ENCODE measurements at places on chromosomes 1 and 21.

DNA sequence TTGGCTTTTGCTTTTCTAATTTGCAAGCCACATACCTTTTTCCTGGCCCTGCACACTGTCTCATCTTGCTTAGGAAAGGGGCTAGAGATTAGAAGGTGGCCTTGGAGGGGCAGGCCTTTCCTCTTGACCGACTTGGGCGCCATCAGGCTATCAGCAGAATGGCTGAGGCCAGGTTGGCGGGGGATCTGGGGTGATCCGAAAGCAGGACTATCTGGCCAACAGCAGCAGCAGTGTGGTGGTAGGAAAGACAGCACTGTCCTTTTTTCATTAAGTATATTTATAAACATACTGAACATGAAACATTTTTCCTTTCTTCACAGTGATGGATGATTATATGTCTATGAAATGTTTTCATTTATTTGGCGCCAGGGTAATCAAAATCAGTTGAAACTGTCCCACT, 23.5 kb upstream of the RUNX1 start:
- no peak for DNase-seq

- peak; percentile 69 for DNase-seq
Measured at GRCh38 chr1:154943649-154944400, 7.3 kb upstream of the PMVK start.

DNA sequence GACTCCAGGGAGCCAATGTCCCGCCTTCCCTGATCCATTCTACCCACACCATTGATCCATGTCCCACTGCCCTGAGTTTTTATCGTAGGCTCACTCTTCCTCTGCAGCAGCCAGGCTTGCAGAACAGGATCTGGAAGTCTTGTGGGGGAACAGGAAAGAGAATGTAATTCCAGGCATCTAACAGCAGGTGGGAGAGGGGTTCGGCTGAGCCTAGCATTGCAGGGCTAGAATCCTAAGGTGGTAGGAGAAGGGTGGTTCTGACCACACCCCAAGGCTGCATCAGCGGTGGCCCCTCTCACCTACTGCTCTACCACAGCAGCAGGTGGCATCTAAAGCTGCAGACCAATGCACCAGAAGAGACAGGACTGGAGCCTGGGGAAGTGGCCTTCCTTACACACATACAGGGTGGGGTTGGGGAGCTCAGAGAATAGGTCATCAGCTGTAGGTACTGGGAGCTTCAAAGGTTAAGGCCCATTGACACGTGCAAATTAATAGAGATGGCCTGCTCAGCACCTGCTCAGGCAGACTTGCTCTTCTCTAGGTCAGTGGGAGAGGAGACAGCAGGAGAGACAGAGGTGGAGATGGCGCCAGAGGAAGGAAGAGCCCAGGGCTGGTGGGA, 20.5 kb downstream of the KNCN start:
- no peak for DNase-seq

DNA sequence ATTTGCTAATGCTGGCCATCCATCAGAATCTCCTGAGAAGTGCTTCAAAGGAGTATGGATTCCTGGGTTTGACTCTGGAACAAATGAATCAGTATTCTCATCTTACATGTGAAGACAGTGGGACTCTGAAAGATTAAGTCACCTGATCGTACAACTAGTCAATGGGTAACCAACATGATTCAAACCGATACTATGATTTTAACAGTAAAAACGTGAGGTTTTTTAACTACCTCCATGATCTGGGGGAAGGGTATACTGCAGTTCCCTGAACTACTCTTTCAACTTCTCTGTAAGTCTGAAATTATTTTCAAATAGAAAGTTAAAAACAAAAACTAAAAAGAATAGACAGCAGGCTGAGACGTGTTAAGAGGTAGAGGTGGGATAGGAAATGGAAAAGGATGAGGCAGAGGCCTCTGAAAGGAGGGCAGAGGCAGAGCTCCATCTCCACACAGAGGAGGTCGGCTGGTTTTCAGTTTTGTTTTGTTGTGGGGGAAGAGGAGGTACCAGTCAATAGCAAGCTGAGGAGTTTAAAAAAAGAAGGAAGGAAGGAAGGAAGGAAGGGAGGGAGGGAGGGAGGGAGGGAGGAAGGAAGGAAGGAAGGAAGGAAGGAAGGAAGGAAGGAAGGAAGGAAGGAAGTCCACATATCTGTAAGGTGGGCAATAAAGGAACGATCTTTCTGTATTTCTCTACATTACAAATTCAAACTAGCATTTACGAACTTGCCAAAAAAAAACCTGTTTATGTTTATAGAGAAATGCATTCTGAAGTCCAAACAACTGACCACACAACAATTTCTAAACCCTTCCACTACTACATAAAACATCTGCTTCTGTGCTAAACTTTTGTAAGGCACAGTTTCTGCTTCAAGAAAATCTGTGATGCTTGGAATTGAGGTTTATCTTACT, 213.1 kb downstream of the RERE start:
- DNase-seq, result peak; percentile 62

- DNase-seq, result no peak
Measured at GRCh38 chr1:176876966-176877515, 287.5 kb downstream of the ASTN1 start.

- DNase-seq, result no peak
Measured at GRCh38 chr21:31993826-31994825, 121.3 kb downstream of the HUNK start.

DNA sequence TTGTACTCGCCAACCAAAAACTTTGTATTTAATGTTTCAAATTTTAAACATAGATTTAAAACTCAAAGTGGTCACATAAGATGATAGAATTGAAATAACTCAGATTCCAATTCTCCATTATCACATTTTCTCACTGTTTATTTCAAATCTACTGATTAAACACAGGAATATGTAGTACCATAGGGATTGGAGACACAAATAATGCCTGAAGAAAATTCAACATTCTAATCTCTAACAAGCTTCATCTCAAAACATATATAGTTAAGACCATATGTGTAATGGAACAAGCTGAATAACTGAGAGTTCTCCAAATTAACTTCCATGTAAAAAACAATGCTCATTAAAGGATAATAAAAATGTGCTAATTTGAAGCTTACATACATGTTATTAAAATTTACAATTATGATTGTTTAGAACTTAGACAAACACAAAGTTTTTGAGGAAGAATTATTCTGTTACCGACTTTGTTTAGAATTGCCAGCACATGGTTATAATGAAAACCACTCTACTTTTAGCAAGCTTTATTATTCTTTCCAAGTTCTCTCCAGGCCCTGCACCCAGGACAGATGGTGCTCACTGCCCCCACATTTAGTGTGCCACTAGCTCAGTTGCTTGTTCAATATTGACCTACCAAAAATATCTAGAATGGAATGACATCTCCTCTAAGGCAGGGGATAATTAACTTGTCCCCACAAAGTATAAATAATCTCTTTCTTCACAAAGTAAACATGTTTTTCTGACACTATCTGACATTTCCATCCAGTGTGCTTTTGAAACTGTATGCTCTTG, 467.2 kb downstream of the TTLL7 start:
- no peak for DNase-seq

GRCh38 chr1:79638382-79638781, 631.9 kb upstream of the ADGRL4 start:
- DNase-seq, result peak; percentile 3

GRCh38 chr1:154446292-154446691, 41.1 kb downstream of the IL6R start:
- no peak for DNase-seq

GRCh38 chr1:231949277-231950091, 322.9 kb downstream of the DISC1 start:
- no peak for DNase-seq

- no peak for DNase-seq
Measured at GRCh38 chr1:224149709-224150108, 33.3 kb upstream of the DEGS1 start.

DNA sequence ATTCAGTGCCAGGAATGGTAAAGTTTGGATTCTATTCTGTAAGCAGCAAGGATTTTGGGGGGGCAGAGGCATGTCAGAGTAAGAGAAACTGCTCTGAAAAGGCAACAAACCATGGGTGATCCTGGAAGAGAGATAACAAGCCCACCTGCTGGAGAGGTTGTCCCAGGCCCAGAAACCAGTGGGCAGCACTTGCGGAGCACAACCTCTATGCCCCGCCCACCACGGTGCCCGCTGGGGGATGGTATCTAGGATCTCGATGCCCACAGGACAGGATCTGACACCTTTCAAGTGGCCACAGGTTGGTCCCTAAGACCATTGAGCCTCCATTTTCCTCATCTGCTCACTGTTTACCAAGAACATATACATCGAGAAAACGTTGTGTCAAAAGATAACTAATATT, 20.3 kb upstream of the MUL1 start:
- DNase-seq, result no peak

DNA sequence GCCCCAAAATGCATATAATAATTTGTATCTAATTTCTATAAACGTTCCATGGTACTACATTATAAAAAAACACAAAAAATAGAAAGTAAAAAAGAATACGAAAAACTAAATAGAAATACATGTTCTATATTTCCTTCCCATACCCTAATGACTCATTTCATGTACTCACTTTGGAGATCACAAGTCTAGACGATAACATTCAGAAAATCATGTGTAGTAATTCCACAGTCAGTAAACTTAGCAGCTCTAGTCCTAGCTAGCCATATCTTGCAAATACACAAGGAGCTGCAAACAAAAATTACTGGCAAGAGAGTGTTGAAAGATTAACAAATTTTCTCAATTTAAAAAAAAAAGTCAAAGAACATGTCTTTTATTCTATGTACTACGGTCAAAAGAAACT, 1.4 kb downstream of the GOLPH3L start:
- DNase-seq, result no peak

DNA sequence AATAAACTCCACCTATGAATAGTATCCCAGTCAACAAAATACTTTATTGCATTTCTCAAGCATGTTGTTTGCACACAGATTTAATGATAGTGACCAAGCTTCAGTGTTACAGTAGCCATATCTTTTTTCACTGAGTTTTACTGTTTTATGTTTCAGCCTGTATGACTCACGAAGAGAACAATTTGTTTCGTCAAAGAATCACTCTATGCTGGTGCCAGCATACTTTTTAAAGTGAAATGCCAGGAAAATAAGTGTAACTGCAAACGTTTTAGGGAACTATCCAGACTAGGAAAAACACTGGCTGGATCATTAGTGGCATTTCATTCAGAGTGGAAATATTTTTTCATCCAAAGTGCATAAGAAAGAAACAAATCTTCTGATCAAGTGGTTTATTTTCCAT, 210.8 kb downstream of the COL11A1 start:
- no peak for DNase-seq

DNA sequence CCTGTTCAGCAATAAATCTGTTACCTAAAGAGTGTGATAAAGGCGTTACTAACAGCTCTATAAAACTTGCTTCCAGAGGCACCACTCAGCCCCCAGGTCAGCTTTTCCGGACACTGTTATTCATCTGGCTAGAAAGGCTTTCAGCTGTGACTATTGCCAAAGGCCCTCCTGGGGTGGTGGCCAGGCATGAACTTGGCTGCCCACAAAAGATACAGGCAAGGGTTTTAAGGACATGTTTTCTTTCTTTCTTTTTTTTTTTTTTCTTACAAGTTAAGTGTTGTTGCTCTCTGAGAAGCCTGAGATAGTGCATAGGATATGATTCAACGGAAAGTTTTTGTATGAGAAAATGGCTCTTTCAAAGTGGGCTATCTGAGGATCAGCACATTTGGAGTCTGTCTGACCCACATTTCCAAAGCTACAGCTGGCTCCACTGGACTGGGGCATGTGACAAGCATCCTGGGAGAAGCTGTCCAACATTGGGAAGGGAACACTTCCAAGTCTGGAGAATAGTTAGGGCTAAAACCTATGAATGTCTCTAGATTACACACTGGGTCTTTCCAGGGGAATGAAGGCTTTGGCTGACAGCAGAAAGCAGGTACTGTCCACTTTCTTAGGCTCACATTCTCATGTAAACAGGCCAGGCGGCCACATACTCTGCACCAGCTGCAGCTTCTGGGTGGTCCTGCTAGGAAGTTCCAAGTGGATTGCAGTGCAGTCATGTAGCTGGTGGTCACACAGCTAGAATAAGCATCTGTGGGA, 639.7 kb downstream of the LMO4 start:
- DNase-seq, result no peak

DNA sequence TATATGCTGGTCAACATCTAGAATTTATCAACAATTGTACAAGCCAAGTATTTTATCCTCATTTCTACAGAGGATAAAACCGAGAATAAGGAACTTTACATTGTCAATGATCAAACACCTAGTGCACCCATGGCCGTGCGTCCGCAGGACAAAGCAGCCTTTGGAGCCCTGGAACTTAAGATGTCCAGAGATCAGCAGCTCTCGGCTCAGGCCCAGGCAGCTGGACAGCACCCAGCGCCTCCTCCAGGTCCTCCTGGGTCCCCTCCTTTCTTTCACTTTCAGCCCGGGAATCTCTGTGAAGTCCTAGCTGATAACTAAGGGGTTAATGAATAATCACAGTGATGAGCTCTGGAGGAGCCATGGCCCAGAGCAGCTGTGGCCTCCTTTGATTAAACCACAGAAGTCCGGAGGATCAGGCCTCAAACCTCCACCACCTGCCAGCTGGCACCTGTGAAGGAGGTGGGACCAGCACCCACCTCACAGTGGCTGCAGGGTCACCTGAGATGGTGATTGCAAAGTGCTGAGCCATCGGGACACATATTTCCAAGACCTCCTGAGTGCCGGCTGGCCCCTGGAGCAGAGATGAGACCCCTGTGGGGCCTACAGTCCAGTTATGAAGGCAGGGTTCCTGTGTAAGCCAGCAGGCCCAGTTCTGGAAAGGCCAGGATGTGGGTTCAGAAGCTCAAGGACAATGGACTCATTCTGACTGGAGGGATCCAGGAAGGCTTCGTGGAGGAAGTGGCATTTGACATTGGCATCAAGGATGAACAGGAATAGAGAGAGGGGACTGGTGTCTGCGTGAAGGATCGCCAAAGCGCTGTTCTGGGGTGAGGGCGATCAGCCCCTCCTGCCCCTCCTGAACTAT, 11.6 kb upstream of the SAMD11 start:
- no peak for DNase-seq

DNA sequence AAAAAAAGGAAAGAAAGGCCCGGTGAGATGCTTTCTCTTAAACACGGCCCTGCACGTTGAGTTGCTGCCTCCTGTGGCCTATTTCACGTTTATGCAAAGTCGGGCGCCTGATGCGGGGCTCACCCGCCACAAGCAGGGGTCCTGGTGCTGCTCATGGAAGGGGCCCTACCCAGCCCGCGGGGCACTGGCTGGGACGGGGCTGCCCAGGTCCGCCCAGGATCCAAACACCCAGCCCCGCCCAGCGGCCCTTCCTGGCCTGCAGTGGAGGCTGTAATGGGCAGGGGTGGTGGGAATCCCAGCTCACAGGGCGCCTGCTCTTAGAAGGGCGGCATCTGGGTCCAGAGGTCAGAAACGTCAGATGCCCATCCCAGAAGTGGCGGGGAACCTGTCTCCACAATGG, 1.6 kb downstream of the COL6A2 start:
- no peak for DNase-seq

DNA sequence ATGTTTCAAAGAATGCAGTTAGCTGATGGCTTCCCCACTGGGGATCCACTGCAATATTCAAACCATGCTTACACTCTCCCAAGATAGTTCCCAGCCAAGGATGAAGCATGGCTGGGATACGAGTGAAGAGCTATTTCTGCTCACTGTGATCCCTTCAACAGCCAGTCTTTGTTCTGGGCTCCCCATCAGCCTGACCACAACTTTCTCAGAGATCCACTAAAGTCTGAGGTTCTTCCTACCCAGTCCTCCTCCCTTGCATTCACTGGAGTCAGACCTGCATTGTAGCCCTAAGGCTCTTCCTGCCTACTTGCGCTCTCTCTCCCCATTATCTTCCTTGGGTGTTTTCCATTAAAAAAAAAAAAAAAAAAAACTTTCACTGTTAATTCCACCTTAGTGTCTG, 101.4 kb downstream of the TTLL7 start:
- no peak for DNase-seq

GRCh38 chr1:229273507-229274232, 2.8 kb downstream of the RAB4A start:
- DNase-seq, result no peak

Measured in GM20000 (cell line).